ENCODE measurements at places on chromosomes 3 and 15.
A peak's percentile ranks its signal among the peaks of the same experiment; 100 is the strongest.

GRCh38 chr15:98899272-98900021, 108.1 kb downstream of the PGPEP1L start:
- no peak for DNase-seq

- DNase-seq, result no peak
Measured at GRCh38 chr15:77773903-77774302, 141.2 kb upstream of the LINGO1 start.

- no peak for DNase-seq
Measured at GRCh38 chr3:196559826-196560225, 8.5 kb downstream of the WDR53 start.

GRCh38 chr3:103048068-103048722, 613.4 kb downstream of the ZPLD1 start:
- DNase-seq, result peak; percentile 48

GRCh38 chr3:31606453-31606852, 73.7 kb downstream of the STT3B start:
- DNase-seq, result no peak

GRCh38 chr3:47412842-47413520, 32.2 kb downstream of the PTPN23 start:
- DNase-seq, result no peak

DNA sequence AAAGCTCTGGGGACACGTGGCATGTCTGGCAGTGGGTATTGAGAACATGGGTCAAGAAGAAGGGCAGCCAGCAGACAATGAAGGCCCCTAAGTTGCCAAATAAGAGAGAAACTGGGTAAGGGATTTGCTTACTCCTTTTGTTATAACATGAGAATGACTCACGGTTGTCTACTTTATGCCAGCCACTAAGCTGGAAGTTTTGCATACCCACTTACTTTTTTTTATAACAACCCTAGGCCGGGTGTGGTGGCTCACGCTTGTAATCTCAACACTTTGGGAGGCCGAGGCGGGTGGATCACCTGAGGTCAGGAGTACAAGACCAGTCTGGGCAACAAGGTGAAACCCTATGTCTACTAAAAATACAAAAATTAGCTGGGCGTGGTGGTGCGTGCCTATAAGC, 50.0 kb downstream of the DRD3 start:
- DNase-seq, result no peak

DNA sequence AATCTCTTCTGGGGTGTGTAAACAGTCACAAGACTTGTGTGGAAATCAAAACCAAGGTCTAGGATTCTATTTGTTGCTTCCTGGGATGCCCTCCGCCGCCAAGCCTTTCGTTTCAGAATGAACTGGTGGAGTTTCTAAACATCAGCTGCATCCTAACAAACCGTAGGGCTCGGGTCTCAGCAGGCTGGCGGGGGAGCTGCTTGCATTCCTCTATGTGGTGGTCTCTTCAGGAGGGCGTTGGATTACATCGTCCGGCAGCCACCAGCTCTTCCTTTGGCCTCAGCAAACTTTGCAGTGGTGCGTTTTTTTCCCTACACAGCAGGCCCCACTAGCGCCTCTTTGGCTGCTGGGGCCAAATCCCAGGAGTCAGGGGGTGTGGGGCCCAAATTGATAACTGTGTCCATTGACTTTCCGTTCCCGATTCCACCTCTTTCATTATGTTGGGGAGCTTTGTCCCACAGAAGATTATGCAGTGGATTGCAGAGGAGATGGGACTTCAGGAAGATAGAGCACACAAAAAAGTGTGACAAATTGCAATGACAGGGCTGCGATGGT, 390.0 kb upstream of the NR2F2 start:
- DNase-seq, result no peak

GRCh38 chr3:64251019-64251418, 25.8 kb upstream of the PRICKLE2 start:
- no peak for DNase-seq

- peak; percentile 9 for DNase-seq
Measured at GRCh38 chr3:14550651-14551611, 10.8 kb upstream of the GRIP2 start.

GRCh38 chr3:100057716-100058575, 56.4 kb downstream of the FILIP1L start:
- no peak for DNase-seq

GRCh38 chr15:83092309-83092976, 15.0 kb upstream of the TM6SF1 start:
- DNase-seq, result no peak

DNA sequence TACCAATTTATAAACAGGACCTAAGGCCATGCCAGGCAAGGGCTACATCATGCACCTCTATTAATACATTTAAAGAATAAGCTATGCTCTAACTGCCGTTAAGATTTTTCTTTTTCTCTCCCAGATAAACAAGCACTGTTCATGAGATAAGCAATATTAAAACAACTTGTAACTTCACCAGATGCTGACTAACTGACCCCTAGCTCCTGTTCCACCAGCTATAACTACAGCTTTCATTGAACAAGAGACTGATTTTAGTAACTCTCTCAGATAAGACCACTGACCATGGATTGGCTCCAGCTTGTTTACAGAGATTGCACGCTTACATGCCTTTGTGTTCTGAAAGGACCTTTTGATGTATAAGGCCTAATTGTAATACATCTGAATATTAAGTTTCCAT, 540.7 kb upstream of the NECTIN3 start:
- no peak for DNase-seq
